Amniotic epithelial cell (primary cell): ENCODE measurements at places on chromosomes 2 and 18.

DNA sequence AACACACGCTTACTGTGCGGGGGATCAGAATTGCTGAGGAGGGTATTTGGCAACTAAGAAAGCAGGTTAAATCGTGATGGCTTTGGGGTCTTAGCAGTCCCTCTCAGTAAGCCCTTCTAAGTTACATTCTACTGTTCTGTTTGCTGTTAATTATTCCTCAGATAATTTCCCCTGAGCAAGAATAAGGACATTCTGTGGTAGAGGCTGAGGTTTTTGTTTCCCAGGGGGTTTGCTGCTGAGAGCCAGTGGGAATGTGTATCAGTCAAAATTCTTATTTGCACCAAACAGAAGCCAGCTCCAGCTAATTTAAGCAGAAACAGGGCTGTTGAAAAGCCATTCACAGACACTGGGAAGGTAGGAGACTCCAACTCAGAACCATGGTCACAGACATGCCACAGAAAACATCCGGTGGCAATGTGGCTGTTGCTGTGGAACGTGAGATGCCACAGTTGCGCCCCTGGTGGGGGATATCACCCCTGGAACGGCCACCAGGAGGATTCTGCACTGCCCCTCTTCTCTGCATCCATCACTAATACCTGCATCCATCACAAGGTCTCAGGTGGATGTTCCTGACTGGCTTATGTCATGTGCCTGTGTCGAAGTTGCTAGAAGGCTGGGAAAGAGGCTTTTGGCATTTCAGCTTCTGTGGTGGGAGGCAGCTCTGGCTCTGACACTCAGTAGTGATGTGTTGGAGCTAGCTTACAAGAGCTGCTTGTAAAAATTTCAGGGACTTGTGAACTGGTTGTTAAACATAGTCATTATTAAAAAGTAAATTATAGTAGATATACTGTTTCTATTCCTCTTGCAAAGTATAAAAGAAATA, 23.2 kb downstream of the SLC4A3 start:
- DNase-seq, result no peak

DNA sequence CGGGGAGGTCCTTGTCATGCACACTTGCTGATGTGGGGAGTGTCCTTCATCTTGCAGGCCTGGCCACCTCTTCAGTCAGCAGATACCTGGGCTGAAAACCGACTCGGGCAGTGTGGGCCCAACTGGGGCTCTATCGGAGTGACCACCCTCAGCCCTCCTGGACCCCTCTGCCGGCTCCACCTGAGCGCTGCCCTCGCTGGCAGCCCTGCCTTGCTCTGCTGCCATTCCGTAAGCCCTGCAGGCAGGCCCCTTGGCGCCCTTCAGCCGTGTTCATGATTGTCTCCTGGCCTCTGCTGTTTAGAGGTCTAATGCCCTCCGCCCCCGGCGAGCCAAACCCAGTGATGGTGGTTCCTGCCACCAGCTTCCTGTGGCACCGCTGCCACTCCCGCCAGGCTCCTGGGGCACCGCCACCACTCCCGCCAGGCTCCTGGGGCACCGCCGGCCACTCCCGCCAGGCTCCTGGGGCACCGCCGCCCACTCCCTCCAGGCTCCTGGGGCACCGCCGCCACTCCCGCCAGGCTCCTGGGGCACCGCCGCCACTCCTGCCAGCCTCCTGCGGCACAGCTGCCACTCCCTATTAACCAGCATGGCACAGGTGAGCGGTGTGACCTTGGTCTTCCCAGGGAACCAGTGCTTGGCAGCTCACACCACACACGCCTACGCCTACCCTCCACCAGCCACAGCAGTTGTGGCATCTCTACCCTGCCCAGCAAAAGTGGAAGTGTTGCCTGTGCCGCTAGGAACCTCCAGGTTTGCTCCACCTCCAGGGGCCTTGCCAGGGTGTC, 15.9 kb downstream of the CAPN10 start:
- no peak for DNase-seq

GRCh38 chr2:213678437-213679218, 394.4 kb downstream of the SPAG16 start:
- DNase-seq, result no peak

DNA sequence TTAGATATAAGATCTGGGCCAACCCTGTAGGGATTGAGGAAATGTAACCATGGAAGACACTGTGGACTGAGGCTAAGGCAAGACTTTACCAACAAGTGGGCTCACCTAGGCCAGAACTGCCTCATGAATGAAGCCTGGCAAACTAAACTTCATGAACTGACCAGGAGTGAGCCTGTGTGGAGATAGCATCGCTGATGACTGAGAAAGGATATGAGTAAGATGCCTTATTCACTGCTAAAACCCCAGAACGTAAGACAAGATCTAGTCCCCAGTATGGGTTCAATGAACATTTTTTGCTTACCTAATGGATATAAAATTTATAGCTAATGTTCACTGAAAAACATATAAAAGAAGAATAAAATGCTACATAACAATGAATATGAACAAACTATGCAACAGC, 399.8 kb downstream of the SATB2 start:
- no peak for DNase-seq

DNA sequence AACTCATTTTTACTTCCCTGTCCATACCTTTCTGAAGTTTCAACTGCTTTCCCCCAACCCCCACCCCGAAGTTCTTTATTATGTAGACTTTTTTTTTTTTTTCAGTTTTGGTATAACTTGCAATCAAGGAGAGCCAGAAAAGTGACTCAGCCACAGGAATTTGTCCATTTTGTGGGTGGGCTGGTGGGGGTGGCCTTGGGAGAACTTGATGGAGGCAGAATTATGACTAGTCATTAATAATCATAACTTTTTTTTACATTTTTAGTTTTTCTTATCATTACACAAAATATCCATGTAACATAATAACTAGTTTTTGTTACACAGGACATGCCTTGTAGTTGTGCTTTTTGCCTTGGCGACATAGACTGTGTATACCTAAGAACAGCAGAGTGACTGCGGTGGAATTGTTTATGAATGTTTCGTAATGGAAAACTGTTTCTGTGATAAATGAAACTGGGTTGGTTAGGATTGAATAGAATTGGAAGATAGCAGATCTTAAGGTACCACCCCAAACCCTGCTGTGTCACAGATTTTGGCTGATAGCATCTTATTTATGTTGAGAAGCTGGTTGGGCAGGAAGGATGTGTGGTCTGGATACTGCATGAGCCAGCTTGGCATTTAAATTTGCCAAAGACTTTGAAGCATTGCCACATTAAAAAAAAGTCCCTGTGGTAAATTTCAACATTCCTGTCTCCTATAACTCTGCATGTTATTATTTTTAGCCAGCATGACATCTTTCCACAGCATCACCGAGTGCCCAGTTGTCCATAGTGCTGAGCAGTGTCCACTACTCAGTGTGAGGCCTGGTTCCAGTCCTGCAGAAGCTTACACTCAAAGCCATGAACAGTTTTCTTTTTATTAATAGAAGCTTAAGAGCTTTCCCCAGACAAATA, 30.7 kb downstream of the LYPD6B start:
- DNase-seq, result peak; percentile 82

- peak; percentile 15 for DNase-seq
Observed at GRCh38 chr2:159555651-159556392, 60.5 kb downstream of the BAZ2B start.

GRCh38 chr18:33573193-33573592, 4.8 kb upstream of the ASXL3 start:
- no peak for DNase-seq

- DNase-seq, result peak; percentile 14
Observed at GRCh38 chr18:28357766-28358401, 181.0 kb upstream of the CDH2 start.

GRCh38 chr2:194380011-194380410, 1277.0 kb upstream of the SLC39A10 start:
- DNase-seq, result no peak

- no peak for DNase-seq
Observed at GRCh38 chr18:9697121-9697520, 11.0 kb upstream of the RAB31 start.

GRCh38 chr2:217948897-217949296, 53.9 kb downstream of the TNS1 start:
- no peak for DNase-seq

GRCh38 chr2:145601361-145601925, 1081.5 kb upstream of the ZEB2 start:
- DNase-seq, result no peak

- no peak for DNase-seq
Observed at GRCh38 chr18:14174706-14175085, 42.5 kb upstream of the ZNF519 start.

- DNase-seq, result no peak
Observed at GRCh38 chr18:31612124-31612523, 20.4 kb downstream of the TTR start.

- DNase-seq, result no peak
Observed at GRCh38 chr2:71150082-71150816, 19.8 kb downstream of the MPHOSPH10 start.

DNA sequence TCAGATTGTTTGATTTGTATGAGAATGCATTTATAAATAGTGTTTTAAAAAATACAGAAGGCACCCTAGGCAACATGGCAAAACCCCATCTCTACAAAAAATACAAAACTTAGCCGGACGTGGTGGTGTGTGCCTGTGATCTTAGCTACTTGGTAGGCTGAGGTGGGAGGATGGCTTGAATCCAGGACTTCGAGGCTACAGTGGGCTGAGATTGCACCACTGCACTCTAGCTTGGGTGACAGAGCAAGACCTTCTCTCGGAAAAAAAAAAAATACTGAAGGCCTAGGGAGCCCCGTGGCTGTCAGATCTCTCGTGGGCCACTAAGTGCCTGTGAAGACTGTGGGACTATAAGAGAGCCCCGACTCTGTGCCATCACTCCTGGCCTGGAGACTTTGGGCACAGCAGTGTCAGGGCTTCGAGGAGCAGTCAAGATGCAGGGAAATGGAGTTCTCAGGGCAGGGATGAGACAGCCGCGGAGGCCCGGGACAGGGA, 40.5 kb downstream of the MYO7B start:
- peak; percentile 36 for DNase-seq

DNA sequence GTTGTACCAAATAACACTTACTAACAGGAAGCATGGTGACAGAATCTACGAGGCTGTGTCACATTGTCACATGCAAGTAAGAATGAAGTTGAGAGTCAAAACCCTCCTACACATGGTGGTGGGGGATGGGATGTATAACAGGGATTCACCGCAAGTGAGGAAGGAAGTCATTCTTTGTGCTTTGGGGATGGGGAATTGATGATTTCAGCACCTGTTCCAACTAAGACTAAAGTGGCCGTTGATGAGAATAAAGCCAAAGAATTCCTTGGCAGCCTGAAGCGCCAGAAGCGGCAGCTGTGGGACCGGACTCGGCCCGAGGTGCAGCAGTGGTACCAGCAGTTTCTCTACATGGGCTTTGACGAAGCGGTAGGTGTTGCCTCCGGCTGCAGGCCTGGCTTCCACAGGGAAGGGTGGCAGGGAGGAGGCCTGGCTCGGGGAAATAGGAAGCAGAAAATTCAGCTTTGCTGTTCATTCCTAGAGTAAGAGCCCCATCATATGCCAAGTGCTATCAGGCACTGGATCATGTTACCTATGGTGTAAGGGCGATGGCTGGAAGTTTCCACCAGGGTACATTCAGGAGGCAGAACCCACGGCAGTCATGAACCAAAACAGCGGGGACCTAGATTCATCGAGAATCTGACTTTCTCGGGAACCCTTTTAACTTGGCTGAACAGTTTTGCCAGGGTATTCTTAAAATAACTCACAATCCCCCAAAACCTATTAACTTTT, 120.3 kb downstream of the UXS1 start:
- DNase-seq, result no peak

- DNase-seq, result no peak
Observed at GRCh38 chr18:27075828-27076227, 109.3 kb downstream of the CHST9 start.

GRCh38 chr2:232436381-232437194, 19.4 kb upstream of the ALPI start:
- DNase-seq, result peak; percentile 7

DNA sequence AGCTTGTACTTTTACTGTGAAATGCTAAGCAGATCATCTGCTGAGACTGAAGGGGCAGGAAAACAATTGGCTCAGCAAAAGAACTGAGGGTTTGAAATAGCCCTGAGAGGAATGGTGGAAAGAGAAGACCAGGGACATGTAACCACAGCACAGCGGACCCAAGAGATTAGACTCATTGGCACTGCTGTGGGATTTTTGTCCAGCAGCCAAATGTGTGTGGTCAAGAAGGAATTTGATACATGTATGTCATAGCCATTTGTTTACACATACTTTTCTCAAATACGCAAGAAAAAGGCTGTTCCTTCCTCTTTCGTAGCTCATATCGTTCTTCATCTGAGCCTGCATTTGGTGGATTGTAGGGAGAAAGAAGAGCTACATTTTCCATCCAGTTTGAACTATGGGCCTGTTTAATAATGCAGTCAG, 73.8 kb downstream of the TRABD2A start:
- peak; percentile 99 for DNase-seq

DNA sequence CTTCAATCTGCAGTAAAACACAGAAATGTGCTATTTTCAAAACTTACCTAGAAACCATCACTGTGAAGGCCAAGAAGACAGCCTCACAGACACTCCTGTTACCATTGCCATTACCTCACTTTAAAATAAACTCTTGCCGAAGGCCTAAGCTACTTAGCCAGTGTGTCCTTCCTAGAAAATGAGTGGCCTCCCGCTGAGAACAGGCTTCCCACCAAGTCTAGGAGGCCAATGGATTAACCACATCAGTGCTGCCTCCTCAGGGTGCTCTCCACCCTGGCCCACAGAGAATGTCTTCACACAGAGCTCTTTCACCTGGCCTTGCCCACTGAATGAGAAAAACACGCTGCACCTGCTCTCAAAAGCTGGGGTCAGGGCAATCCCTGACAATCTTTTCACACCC, 47.5 kb downstream of the L3MBTL4 start:
- DNase-seq, result no peak

GRCh38 chr2:64112016-64112415, 32.2 kb downstream of the PELI1 start:
- no peak for DNase-seq

DNA sequence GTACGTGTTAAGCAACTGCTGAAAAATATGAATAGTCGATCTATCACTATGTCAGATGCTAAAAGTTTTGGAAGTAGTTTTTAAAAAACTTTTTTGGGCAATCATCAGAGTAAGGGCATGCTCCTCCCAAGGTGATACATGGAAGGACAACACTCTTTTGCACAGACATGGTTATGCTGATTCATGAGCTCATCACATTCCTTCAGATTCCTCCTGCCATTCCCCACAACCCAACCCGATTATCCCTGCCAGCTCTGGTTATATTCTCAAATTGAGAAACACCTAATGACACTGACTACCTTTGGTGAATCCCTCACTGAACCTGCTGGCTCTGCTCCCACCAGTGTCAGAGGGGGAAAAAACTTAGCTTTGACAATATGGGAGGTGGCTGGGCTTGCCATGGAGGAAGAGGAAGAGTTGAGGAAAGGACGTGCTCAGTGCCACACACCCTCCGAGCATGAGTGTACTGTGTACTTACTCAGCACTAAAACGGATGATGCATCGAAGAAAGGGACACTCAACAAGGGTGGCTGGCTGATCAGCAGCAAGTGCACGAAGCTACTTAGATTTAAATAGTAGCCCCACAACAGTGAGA, 83.9 kb upstream of the RNU4ATAC start:
- DNase-seq, result no peak

GRCh38 chr2:217271813-217272212, 411.9 kb upstream of the TNP1 start:
- no peak for DNase-seq
